NK-92 treated with Interleukin-12 subunit alpha and Interleukin-12 subunit beta, amount 100 ng/mL, for 24 hours (cell line): ENCODE measurements at places on chromosomes 2 and 18.

- DNase-seq: no peak
These were observed 2.0 kb downstream of the AGPS start for GRCh38 chr2:177394594-177394973.

GRCh38 chr2:119694470-119694844, 15.5 kb downstream of the TMEM177 start:
- no peak for DNase-seq

DNA sequence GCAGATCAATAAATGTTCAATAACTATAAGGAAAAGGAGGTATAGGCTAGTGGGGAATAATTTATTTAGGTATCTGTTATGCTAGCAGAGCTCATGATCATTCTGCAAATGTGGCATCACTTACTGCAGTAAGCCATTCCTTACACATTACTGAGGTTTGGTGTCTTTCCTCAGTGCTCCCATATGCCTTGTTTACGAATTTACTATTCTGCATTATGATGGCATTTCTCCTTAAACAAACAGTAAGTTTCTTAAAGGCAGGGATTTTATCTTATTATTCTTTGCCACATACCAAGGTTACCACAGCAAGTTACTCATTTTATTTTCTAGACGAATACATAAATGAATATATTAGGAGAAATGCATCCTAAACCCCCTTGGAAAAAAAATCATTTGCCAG, 88.4 kb downstream of the DSEL start:
- no peak for DNase-seq

DNA sequence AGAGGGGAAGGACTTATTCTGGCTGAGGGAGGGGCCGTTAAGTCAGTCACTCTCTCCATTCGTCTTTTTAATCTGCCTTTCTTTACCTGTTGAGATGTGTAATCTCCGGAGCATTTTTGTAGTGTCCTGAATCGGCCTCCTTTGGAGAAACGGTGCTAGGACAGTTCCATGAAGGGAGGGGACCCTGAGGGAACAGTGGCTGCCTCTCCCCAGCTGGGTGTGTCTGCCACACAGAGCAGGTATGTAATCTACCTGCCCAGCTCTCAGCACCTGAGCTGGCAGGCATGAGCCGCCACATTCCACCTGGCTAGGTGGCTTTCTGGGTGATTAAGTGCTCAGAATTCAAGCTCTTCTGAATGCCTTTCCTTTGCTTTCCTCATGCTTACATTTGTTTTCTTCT, 131.2 kb downstream of the WDSUB1 start:
- DNase-seq: no peak

DNA sequence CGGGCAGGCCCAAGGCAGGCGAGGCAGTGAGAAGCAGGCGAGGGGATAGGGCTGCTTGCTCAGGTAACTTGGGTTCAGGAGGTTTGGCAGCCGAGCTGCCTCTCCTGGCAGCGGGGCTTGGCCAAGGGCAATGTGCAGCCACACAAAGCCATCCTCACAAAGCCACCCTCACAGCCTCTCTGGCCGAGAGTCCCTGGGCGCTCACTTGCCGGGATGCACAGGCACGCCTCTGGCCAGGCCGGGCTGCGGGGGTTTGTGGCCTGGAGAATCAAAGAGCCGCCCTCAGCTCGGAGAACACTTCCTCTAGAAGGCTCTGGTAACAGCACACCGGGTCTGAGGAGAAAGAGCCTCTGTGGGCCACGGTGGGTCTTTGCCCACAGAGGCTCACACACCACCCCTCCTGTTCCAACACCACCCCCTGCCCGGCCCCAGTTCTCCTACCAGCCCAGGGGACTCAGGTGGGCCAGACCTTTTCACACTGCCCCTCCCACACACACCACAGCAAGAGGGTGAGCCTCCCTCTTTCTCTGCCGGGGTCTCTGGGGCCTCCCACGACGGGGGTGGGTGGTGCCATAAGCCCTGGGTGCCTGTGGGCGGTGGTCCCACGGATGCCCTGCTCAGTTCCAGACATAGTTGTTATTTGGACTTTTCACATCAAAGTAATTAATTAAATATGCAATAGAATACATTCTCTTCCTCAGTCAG, 186.9 kb downstream of the ZFP36L2 start:
- no peak for DNase-seq
